Body of pancreas (tissue), 4 donors: ENCODE measurements at places on chromosomes 5 and 9. TPM values are rescaled to one million over a fixed set of nuclear protein-coding genes. Genes with fewer than 3 reads are reported as not detected.

GRCh38 chr9:121604242-121604641 lies 47.2 kb upstream of the DAB2IP start:
- peak; percentile 20 for DNase-seq
- no peaks in the 10 kb centered on the region for H3K36me3 ChIP-seq
- peaks cover 38% of the 10 kb centered on the region for H3K4me1 ChIP-seq
- no peak overlapping the region for H3K4me3 ChIP-seq
- H3K27ac ChIP-seq, result no peak overlapping the region
- H3K27me3 ChIP-seq, result no peaks in the 10 kb centered on the region

- H3K27me3 ChIP-seq, result no peaks in the 10 kb centered on the region
- no peak overlapping the region for H3K4me3 ChIP-seq
- no peaks in the 10 kb centered on the region for H3K4me1 ChIP-seq
- DNase-seq, result no peak
Measured at GRCh38 chr9:92659601-92660000, 10.3 kb downstream of the IPPK start.

- no peak for DNase-seq
- no peaks in the 10 kb centered on the region for H3K27me3 ChIP-seq
- H3K27ac ChIP-seq, result no peak overlapping the region
- H3K4me1 ChIP-seq, result no peaks in the 10 kb centered on the region
- H3K36me3 ChIP-seq, result no peaks in the 10 kb centered on the region
Measured at GRCh38 chr9:37730839-37731238, 22.8 kb upstream of the TRMT10B start.

- no peak overlapping the region for H3K27ac ChIP-seq
- no peak for DNase-seq
- no peaks in the 10 kb centered on the region for H3K27me3 ChIP-seq
Measured at GRCh38 chr5:12320331-12320730, 416.1 kb upstream of the CTNND2 start.

DNA sequence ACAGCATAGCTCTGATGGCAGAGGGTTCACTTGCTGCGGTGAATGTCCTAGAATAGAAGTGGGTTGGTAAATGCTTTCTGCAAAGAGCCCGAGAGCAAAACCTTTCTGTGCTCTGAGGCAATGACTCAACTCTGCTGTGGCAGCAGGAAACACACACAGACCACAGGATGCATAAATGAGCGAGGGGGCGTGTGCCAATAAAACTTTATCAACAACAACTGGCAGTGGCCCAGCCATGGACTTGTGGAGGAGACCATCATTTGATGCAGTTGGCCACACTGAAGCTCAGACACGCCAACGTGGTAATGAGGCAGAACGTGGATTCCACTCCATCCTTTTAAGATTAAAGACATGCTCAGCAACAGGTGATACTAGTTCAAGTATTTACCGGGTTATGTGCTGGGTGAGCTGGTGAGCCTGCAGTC lies 6.8 kb downstream of the MRPL36 start:
- H3K27me3 ChIP-seq, result no peaks in the 10 kb centered on the region
- no peak for DNase-seq
- no peak overlapping the region for H3K27ac ChIP-seq

- DNase-seq, result peak; percentile 26
- no peaks in the 10 kb centered on the region for H3K27me3 ChIP-seq
- no peaks in the 10 kb centered on the region for H3K36me3 ChIP-seq
- H3K4me1 ChIP-seq, result peaks cover 32% of the 10 kb centered on the region
- peak overlapping the region; percentile 97 for H3K27ac ChIP-seq
Measured at GRCh38 chr9:128771094-128771721, 519 bp downstream of the ZER1 start.

DNA sequence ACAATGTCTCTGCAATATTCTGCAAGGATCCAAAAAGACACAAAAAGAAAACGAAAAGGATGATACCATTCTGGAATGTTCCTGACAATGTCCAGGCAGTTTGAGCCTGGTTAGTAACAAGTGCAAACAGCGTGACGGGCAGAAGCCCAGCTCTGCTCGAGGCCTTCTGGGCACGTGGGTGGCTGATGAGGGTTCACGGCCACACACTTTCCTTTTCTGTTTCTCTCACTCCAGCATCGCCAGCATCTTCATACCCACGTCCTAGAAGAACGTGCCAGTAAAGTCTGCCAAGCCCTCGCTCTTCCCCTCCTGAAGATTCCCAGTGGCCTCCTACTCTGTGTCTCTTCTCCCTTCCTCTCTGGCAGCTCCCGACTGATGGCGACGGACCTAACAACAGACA lies 36.7 kb downstream of the COL23A1 start:
- H3K4me3 ChIP-seq, result no peak overlapping the region
- H3K4me1 ChIP-seq, result no peaks in the 10 kb centered on the region
- no peak for DNase-seq
- H3K27ac ChIP-seq, result no peak overlapping the region
- H3K27me3 ChIP-seq, result no peaks in the 10 kb centered on the region
- H3K36me3 ChIP-seq, result no peaks in the 10 kb centered on the region

The LPCAT1 gene
- 21.5 TPM for total RNA-seq

The PCDHB4 gene
- 1.6 TPM for total RNA-seq

The SERF1A gene
- total RNA-seq, result 7.3 TPM

The NTRK2 gene
- 20.5 TPM for total RNA-seq

The FBXO38 gene
- total RNA-seq, result 37.9 TPM
